ENCODE measurements at places on chromosomes 13 and 19.

GRCh38 chr13:106104281-106104901 lies 431.1 kb downstream of the EFNB2 start:
- no peak for DNase-seq

- no peak for DNase-seq
Observed at GRCh38 chr13:77033717-77034302, 6.9 kb upstream of the FBXL3 start.

GRCh38 chr13:110216398-110217041 lies 90.4 kb downstream of the COL4A1 start:
- DNase-seq, result no peak

DNA sequence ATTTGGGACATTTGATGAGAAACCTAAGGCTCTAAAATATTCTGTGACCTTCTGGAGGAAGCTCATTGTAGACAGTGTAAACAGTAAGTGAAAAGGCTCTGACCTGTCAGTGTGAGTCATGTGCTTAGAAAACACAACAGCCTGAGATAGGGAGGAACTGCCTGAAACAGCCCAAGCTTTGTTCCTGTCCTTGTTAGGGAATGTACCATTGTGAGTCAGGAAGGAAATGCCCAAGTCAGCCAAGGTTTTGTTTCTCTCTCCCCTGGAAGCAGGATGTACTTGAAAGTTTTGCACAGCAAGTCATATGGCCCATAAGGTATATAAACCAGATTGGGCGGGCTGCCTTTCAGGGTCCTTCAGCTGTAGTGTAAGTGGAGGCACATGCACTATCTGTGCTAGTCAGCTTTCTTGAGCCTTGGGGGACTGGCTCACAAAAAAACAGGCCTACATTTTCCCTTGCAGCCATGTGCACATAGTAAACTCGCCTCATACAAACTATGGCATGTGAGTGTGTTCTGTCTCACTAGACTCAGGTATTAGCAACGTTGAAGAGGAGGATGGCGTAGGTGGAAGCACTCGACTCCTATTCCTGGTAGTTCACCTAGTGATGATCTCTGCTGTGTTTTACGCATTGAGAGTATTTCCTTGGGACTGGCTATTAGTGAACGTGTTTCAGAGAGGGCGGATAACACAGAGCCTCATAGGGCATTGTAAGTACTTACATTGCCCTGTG lies 141.2 kb upstream of the KLHL1 start:
- DNase-seq, result no peak

- no peak for DNase-seq
Observed at GRCh38 chr13:24921003-24921402, 157.0 kb downstream of the RNF17 start.

GRCh38 chr13:25502551-25502950 lies 130.8 kb downstream of the ATP8A2 start:
- DNase-seq, result no peak

- DNase-seq, result no peak
Observed at GRCh38 chr13:90336507-90336906, 1011.0 kb upstream of the MIR17HG start.

- peak; percentile 91 for DNase-seq
Observed at GRCh38 chr19:4328243-4328990, 10.2 kb downstream of the STAP2 start.

DNA sequence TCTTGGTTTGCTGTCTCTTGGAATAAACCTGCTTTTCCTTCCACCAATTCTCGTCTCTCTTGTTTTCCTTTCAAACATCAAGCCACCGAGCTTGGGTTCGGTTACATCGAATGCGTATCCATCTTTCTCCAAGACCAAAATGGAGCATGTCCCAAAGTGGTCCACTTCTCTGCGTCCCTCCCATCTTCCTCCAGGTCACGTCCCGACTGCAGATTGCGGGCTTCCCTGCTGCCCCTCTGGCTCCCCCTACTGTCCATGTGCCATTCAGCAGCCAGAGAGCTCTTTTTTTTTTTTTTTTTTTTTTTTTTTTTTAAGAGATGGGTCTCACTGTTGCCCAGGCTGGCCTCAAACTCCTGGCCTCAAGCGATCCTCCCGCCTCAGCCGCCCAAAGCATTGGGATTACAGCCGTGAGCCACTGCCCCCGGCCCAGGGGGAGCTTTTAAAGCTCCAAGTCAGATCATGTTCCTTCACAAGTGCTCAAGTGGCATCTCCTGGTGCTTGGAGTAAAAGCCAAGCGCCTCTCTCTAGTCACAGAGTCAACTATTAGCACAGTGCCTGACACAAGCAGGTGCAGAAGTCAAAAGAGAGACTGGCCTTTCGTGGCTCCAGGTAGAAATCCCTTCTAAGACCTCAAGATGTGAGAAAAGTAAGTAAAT lies 10.0 kb downstream of the COL5A3 start:
- DNase-seq, result peak; percentile 68

DNA sequence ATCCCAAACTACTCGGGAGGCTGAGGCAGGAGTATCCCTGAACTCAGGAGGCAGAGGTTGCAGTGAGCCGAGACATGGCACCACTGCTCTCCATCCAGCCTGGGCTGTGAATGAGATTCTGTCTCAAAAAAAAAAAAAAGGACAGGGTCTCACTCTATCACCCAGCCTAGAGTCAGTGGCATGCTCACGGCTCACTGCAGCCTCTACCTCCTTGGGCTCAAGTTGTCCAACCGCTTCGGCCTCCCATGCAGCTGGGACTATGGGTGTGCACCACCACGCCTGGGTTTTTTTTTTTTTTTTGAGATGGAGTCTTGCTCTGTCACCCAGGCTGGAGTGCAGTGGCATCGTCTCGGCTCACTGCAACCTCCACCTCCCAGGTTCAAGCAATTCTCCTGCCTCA lies 14.6 kb downstream of the MKNK2 start:
- no peak for DNase-seq

GRCh38 chr13:77866971-77867370 lies 51.7 kb downstream of the EDNRB start:
- DNase-seq, result no peak

GRCh38 chr19:2887391-2887914 lies 13.3 kb upstream of the ZNF57 start:
- peak; percentile 95 for DNase-seq

DNA sequence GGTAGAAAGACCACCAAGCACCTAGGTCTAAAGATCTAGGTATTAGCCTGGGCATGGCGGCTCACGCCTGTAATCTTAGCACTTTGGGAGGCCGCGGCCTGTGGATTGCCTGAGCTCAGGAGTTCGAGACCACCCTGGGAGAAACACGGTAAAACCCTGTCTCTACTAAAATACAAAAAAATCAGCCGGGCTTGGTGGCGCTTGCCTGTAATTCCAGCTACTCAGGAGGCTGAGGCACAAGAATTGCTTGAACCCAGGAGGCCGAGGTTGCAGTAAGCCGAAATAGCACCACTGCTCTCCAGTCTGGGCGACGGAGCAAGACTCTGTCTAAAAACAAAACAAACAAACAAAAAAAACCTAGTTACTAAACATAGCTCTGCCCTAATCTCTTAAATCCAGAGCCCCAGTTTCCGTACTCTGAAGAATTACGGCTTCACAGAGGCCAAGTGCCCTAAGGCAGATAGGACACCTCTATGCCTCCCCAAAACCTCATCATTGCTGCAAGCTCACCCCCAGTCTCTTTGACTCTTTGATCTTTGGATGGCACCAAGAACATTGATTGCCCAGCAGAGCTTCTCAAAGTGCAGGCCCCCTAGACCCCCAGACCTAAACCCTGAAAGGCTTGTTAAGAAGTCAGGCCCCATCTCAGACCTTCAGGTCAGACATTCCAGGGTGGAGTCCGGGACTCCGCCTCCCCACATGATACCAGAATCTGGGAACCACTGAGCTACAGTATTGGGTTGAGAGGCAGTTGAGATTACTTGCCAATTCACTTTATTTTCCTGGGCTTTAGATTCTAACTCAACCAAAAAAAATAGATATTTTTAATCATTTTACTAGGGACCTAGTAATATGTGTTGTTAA lies 2.8 kb downstream of the COL4A2 start:
- DNase-seq, result no peak
